ENCODE measurements at places on chromosomes 3 and 15. TPM values are rescaled to one million over a fixed set of nuclear protein-coding genes. Genes with fewer than 3 reads are reported as not detected.

The GADL1 gene
- not detected for total RNA-seq

The SLC6A1 gene
- not detected for total RNA-seq

The RBPMS2 gene
- total RNA-seq: not detected

The NAA80 gene
- 8.7 TPM for total RNA-seq

The ROPN1B gene
- total RNA-seq: not detected

The U2SURP gene
- 68.7 TPM for total RNA-seq

The TTLL13 gene
- not detected for total RNA-seq

The ILDR1 gene
- not detected for total RNA-seq

DNA sequence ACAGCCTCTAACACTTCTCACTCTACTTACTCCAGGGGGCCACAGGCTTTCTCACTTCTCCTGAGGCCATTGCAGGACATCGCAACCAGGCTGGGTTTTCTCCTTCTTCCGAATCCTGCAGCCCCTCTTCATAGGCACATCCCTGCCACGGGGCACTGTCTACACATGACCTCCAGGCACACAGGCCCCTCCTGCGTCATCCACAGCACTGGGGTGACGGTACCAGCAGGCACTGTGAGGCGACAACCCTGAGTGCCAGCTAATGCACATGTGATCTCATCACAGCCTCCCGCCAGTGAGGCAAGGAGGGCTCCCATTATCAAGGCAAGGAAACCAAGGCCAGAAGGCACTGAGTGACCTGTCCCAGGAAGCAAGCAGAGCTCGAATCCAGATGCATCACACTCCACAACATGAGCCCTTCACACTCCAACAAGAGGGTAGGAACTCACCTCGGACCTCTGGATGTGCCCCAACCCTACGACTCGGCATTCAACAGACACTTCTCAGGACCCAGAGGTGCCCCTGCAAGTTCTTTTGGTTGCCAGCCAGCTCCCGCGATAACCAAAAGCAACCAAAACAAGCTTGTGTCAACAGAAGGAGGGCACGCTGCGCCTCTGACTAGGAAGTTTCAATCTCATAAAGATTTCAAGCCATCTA lies 16.7 kb downstream of the FAM174B start:
- H3K27me3 ChIP-seq: no peaks in the 10 kb centered on the region
- H3K4me3 ChIP-seq: no peak overlapping the region
- H3K36me3 ChIP-seq: no peaks in the 10 kb centered on the region
- H3K4me1 ChIP-seq: peaks cover 6% of the 10 kb centered on the region
- H3K27ac ChIP-seq: no peak overlapping the region

- peak overlapping the region; percentile 57 for H3K27ac ChIP-seq
- H3K4me1 ChIP-seq: peaks cover 67% of the 10 kb centered on the region
- peak; percentile 34 for DNase-seq
- peak overlapping the region; percentile 11 for H3K4me3 ChIP-seq
- H3K27me3 ChIP-seq: no peaks in the 10 kb centered on the region
These were observed 605.0 kb upstream of the TBL1XR1 start for GRCh38 chr3:177802151-177802900.

DNA sequence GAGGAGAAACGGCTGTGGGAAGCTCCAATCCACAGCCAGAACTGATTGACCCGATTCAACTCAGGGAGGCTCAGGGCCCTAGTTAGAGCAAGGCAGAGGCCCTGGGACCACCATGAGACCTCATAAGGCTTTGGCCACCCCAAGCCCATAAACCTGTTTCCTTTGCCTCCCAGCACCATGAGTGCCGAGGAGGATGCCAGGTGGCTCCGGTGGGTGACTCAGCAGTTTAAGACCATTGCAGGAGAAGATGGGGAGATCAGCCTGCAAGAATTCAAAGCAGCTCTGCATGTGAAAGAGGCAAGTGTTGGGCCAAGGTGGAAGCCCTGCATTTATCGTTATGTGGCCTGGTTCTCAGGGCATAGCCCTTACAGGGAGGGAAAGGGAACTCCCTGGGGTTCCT lies 11.9 kb downstream of the NOX5 start:
- H3K27ac ChIP-seq: peak overlapping the region; percentile 66
- peaks cover 43% of the 10 kb centered on the region for H3K4me1 ChIP-seq
- no peaks in the 10 kb centered on the region for H3K36me3 ChIP-seq
- no peaks in the 10 kb centered on the region for H3K27me3 ChIP-seq
- no peak for DNase-seq

- DNase-seq: no peak
- H3K27me3 ChIP-seq: no peaks in the 10 kb centered on the region
- H3K36me3 ChIP-seq: no peaks in the 10 kb centered on the region
- H3K27ac ChIP-seq: no peak overlapping the region
- no peak overlapping the region for H3K4me3 ChIP-seq
These were observed 48.9 kb downstream of the CD200R1 start for GRCh38 chr3:112925969-112926368.

DNA sequence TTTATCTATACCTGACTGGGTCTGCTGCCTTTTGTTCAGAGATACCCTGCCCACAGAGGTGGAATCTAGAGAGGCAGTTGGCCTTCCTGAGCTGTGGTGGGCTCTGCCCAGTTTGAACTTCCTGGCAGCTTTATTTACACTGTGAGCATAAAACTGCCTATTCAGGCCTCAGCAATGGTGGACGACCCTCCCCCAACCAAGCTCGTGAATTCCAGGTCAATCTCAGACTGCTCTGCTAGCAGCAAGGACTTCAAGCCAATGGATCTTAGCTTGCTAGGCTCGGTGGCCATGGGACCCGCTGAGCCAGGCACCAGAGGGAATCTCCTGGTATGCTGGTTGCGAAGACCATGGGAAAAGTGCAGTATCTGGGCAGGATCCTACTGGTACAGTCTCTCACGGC lies 270.2 kb downstream of the CADM2 start:
- H3K36me3 ChIP-seq: peaks cover 6% of the 10 kb centered on the region
- H3K27me3 ChIP-seq: no peaks in the 10 kb centered on the region
- H3K4me3 ChIP-seq: no peak overlapping the region
- DNase-seq: no peak
- no peaks in the 10 kb centered on the region for H3K4me1 ChIP-seq

DNA sequence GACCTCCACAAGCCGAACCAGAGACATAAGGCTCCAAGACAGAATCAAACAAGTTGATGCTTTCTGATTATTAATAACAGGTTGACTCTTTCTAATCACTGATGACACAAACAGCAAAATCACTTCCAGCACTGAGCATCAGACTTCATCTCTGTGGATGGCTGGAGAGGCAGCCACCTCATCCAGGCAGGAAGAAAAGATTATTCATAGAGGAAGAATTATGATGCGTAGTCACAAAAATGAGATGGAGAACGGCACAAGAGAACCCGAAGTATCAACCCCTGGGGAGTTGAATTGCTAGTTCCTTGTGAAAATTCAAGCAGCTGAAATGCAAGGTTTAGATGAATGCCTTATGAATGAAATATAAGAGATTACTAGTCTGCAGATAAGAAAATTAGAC lies 49.9 kb upstream of the LMCD1 start:
- 0 out of 2 replicates have a peak, but pooled peaks cover 1% of the 10 kb centered on the region for H3K27me3 ChIP-seq
- peak overlapping the region; percentile 61 for H3K27ac ChIP-seq
- H3K4me3 ChIP-seq: peak overlapping the region; percentile 8

GRCh38 chr3:154849408-154849807 lies 230.7 kb upstream of the MME start:
- H3K27ac ChIP-seq: no peak overlapping the region
- DNase-seq: no peak
- no peaks in the 10 kb centered on the region for H3K27me3 ChIP-seq
- no peaks in the 10 kb centered on the region for H3K4me1 ChIP-seq
- H3K4me3 ChIP-seq: no peak overlapping the region
- H3K36me3 ChIP-seq: no peaks in the 10 kb centered on the region

GRCh38 chr3:189836795-189837194 lies 205.6 kb downstream of the TP63 start:
- H3K4me3 ChIP-seq: no peak overlapping the region
- H3K27me3 ChIP-seq: no peaks in the 10 kb centered on the region
- H3K4me1 ChIP-seq: no peaks in the 10 kb centered on the region

GRCh38 chr3:37551857-37552256 lies 309.8 kb upstream of the CTDSPL start:
- H3K4me3 ChIP-seq: no peak overlapping the region
- DNase-seq: no peak

DNA sequence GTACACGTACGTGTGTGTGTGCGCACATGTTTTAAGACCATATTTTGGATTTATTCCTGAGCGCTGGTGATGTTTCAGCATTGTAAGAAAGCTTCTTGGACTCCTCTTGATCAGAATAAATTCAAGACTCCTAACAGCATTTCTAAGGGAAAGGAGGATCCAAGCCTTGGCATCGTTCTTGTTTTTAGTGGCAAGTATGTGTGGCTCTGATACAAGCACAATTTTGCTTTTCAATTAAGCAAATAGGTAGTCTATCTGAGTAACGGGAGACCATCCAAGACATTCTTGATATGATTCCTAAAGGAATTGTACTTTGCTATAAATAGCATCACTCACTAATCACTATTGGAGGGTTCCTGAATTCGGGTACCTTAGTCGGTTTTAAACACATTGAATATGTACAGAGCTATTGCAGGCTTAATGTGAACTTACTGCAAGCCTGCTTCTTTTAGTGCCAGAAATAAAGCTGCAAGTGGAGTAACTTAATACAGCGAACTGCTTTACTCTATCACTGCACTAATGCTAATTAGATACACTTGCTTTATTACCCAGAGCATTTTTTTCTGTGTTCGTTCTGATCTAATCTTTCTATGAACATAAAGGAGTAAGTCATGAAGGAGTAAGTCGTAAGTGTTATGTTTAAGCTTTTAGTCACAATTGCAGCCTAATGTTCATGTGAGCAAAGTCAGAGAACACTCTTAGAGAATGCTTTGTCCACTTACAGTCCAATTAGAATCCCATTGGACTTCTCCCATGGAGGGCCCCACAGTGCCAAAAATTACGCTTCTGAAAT lies 186.3 kb downstream of the MCTP2 start:
- H3K4me3 ChIP-seq: no peak overlapping the region
- DNase-seq: no peak
- H3K27me3 ChIP-seq: no peaks in the 10 kb centered on the region
- H3K27ac ChIP-seq: no peak overlapping the region

DNA sequence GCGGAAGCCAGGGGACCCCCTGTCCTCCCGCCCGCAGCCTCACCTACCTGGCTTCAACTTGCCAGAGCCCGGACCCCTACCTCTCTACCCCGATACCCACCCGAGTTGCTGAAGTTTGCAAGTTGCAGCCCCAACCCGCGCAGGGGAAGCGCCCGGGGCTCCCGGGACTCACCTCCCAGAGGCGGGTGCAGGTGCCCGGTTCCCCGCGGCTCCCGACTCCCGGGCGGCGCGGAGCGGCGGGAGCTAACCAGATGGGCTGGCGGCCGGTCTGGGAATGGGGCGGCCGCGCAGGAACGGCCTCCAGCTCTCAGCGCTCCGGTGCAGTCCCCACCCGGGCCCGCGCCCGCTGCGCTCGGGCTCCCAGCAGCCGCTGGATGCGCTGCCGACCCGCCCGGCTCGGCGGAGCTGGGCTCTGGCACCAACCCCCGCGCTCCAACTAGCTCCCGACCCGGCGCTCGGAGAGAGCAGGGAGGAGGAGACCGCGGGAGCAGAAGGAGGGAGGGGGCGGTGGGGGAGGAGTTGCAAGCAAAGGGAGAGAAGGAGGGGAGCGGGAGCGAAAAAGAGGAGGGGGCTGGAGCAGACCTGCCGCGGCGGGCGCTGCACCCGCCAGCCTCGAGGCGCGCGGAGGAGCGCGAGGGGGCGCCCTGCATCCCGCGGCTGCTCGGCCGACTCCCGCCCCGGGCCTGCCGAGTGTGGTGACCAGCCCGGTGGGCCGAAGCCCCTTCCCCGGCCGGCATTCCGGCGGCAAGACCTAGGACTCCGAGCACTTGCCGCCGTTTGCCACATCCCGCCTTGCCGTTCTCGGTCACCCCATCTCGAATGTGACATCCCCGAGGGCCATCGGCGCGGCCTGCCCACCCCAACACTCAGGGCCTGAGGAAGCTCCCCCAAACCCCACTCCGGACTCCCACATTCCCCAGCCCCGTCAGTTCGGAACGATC lies at the start of gene SEMA5B:
Gene SEMA5B (minus strand): TSS at position 472 of the 941 bp plus-strand sequence. CDS start 66,500 bp downstream, outside the sequence.
- H3K27ac ChIP-seq: no peak within 1 kb of the TSS
- H3K4me3 ChIP-seq: peak within 1 kb of the TSS; percentile 79
- H3K4me1 ChIP-seq: peaks cover 9% of the 10 kb centered on the region
- no peak for DNase-seq
- peaks cover 44% of the 10 kb centered on the region for H3K27me3 ChIP-seq

GRCh38 chr15:80208758-80209734 lies 43.0 kb downstream of the CTXND1 start:
- peaks cover 13% of the 10 kb centered on the region for H3K27me3 ChIP-seq
- H3K36me3 ChIP-seq: peaks cover 7% of the 10 kb centered on the region
- H3K27ac ChIP-seq: no peak overlapping the region
- DNase-seq: no peak

DNA sequence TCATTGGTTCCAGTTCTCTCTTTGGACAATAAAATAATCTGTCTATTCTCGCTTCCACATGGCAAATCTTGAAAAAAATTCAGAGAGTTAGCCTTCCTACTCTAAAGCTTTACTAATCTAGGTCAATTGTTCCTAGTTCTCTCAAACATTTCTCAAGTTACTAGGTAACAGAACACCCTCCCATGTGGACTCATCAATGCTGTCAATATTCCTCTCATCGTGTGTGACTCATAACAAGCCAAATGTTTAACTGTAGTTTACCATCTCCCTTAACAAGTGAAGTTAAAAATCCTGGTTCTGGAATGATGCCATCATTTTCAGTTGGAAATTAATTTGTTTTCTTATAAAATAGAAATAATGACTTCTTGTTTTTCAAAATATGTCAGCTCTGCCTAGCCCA lies 438.6 kb downstream of the ROBO1 start:
- no peaks in the 10 kb centered on the region for H3K4me1 ChIP-seq
- H3K36me3 ChIP-seq: no peaks in the 10 kb centered on the region
- no peaks in the 10 kb centered on the region for H3K27me3 ChIP-seq
- H3K27ac ChIP-seq: no peak overlapping the region
- H3K4me3 ChIP-seq: no peak overlapping the region

GRCh38 chr3:121223116-121223515 lies 315.1 kb downstream of the STXBP5L start:
- H3K36me3 ChIP-seq: no peaks in the 10 kb centered on the region
- no peaks in the 10 kb centered on the region for H3K4me1 ChIP-seq
- H3K4me3 ChIP-seq: no peak overlapping the region

GRCh38 chr15:45105586-45105985 lies 8.4 kb downstream of the DUOX2 start:
- H3K36me3 ChIP-seq: no peaks in the 10 kb centered on the region
- H3K4me3 ChIP-seq: no peak overlapping the region
- H3K27ac ChIP-seq: no peak overlapping the region
- H3K27me3 ChIP-seq: peaks cover 42% of the 10 kb centered on the region

DNA sequence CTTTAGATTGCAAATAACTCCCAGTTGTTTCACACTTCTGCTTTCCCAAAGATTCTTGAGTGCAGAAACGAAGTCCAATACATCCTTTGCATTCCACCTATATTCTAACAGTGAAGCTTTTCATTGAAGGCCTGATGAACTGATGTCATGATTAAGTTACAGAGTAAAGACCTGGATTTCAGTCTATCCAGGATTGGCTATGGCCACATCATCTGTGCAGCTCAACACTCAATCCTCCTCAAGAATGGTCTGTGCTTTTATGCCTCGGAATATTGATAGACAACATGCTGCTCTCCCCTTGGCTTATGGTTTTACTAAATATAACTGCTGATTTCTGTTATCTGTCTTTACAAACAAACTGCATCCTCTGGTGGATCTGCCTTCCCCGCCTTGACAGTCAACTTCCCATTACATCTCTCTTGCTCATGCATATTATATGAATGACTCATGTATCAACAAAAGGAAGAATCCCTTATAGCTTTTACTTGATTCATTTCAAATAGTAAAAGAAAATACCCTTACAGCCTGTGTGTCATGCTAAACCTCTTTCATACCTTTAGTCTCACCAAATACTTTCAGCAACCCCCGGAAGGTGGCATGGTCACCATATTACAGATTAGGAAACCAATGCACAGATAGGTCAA lies 59.5 kb downstream of the SCN11A start:
- H3K4me3 ChIP-seq: peak overlapping the region; percentile 28
- DNase-seq: peak; percentile 83
- peaks cover 72% of the 10 kb centered on the region for H3K4me1 ChIP-seq
- H3K36me3 ChIP-seq: no peaks in the 10 kb centered on the region
- no peaks in the 10 kb centered on the region for H3K27me3 ChIP-seq

All from HFFc6 (cell line).